ENCODE measurements at places on chromosomes 2 and 18.

- no peak for DNase-seq
Observed at GRCh38 chr18:35062408-35062807, 21.2 kb downstream of the MAPRE2 start.

GRCh38 chr2:38875227-38875575, 533 bp downstream of the DHX57 start:
- DNase-seq: no peak

GRCh38 chr2:238717084-238717483, 130.8 kb upstream of the TWIST2 start:
- DNase-seq: no peak

DNA sequence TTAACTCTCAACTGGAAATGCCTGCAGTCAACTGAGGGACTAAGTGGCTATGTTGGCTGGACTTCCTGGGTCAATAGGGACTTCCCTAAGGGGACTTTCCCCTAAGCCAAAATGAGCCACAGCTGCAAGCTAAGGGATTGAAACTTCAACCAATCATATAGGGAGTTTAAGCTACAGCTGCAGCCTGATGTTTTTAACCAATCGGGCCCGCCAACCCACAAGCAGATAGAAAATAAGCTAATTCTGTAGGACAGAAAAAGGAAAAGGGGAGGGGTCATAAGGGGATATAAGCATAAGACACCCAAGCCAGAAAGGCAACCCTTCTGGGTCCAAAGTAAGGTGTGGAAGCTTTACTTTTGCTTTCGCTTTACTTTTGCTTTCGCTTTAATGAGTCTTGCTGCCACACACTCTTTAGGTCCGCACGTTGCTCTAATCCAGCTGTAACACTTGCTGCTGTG, 927.5 kb downstream of the ERBB4 start:
- peak; percentile 49 for DNase-seq

DNA sequence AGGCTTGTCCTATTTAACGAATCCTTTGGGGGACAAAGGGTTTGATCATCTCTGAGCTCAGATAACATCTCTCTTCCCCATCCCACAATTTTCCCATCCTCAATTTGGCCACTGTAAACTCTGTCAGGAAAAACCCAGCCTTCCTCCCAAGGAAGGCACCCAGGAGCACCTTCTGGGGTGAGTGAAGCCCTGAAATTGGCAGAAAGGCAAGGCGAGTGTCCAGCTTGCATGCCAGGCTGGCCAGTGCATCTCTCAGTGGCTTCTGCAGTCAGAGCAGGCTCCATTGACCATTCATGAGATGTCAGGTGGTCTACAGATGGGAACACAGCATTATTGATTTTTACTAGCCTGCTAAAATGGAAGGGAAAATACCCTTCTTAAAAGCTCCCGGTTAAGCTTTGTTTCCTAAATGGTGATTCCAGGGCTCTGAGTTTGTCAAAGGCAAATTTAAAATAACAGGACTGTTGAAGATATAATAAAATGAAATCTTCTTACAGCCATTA, 83.2 kb upstream of the BOD1L2 start:
- no peak for DNase-seq

- DNase-seq: no peak
Observed at GRCh38 chr18:48203961-48204666, 205.1 kb downstream of the ZBTB7C start.

- DNase-seq: no peak
Observed at GRCh38 chr2:176483901-176484568, 214.8 kb downstream of the MTX2 start.

DNA sequence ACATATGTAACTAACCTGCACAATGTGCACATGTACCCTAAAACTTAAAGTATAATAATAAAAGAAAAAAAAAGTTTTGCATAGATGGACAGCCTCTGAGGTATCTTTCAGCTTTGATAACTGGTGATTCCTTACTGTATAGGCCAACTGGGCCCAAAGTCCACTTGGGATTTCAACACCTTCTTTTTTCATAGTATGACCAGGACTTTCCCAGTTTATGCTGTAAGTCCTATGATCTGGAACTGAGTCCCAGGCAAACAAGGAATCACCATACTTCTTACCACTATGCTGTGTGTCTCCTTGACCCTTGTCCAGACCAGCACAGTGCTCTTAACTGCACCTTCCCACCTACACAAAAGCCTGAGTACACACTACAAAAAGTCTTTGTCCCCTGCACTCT, 205.1 kb upstream of the RBBP8 start:
- no peak for DNase-seq

DNA sequence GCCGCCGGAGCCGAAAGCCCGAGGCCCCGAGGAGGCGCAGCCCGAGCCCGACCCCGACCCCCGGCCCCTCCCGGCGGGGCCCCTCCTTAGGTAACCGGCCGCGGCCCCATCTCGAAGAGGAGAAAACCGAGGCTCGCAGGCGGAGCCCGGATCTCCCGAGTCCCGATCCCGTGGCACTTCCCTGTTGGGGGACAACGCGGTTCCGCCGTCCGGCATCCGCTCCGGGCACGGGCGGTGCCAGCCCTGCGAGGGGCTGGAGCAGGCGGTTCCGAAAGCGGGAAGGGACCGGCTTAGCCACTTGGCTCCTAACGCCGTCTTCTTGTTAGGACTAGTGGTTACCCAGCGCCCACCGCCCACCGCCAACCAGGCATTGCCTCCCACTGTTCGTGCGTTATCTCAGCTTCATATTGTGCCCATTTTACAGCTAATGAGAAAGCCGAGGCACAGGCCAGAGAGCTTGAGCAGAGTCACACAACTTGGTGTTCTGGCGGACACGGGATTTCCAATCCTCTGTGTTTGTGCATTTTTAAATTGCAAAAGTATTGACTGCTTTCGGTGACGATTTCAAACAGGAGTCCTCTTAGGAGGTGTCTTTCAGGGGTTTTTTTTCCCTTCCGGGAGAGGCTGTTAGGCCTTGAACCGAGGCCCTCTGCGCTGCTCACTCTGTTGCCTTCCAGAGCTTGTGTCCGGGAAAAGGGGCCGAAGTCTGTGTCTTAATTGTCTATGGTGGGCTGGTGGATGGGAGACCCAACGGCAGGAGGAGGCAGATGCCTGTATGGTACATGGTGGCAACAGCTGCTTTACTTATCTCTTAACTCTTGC, 562 bp downstream of the CENPA start:
- DNase-seq: peak; percentile 69

GRCh38 chr2:205785507-205786260, 103.4 kb downstream of the NRP2 start:
- peak; percentile 10 for DNase-seq

- no peak for DNase-seq
Observed at GRCh38 chr2:12083081-12083581, 336.7 kb downstream of the LPIN1 start.

- DNase-seq: no peak
Observed at GRCh38 chr2:102092535-102092934, 50.0 kb upstream of the IL1R1 start.

DNA sequence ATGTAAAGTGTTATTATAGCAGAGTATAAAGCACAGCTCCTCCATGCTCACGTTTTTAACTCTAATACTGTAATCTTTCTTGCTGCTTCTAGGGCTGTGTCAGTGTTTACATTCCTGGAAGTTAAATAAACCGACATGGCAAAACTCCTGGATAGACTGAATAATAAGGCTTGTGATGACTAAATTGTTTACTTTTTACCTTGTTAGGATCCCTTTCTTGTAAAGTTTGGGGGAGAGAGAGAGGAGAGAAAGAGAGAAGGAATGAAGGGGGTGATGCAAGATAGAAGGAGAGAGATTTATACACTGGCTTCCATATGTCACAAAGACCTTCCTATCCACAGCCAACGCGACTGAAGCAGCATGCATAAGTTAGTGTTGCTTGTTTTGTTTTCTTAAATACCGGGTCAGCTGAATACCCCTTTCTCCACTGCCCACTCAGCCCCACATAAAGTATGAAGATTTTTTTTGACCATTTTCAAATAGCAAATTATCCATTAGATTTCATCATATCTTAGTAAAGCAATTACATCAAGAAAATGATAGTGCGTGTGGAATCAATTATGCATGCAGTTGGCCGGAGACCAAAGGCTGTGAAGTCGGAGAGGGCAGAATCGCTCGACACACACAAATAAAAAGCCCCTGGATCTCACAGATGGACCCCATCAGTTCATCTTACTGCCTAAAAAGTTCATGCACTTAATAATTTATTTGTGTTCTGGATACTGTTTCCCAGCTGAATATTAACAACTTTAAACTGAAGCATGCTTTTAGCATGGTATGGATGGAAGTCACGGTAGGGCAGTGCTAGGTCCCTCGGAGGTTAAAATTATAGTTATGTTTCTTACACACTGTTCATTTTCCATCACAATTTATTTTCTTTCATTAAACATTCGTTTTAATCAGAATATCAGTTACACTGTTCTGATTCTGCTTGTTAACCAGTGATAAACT, 20.1 kb downstream of the BCL11A start:
- no peak for DNase-seq

DNA sequence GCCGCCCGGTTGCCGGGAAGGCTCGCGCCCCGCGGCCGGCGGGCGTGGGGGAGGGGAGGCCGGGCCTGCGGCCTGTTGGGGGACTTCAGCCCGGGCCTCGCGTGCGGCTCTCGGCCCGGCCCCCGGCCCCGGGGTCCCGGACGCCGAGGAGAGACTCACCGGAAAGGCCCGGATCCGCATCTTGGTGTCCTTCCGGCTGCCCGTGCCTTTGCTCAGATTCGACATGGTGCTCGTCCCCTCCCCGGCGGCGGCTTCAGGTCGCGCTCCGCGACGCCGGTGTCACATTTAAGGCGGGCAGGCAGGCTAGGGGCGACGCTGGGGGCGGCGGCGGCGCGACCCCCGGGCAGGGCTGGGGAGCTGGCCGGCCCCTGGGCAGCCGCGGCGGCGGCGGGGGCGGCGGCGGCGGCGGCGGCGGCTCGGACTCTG, 365 bp downstream of the CUL3 start:
- DNase-seq: peak; percentile 40

- no peak for DNase-seq
Observed at GRCh38 chr2:141528990-141529389, 601.8 kb downstream of the LRP1B start.

- no peak for DNase-seq
Observed at GRCh38 chr2:171763602-171764001, 76.3 kb downstream of the DYNC1I2 start.

DNA sequence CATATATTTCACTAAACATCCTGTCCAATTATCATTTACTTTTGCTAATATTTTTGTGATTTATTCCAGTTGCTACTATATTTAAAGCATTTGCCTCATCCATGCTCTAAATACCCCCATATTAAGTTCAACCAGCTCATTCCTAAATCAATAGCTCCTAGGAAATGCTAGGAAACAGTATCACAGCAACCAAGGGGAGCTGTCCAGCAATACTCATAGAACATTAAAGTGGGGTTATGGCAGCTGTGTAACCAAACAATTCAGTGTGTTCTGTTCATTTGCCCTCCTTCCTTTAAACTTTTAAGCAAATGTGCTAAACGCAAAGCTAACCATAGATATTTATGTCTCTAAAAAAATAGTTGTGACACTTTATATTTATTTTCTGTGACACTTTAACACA, 41.1 kb downstream of the ACVR1C start:
- no peak for DNase-seq

DNA sequence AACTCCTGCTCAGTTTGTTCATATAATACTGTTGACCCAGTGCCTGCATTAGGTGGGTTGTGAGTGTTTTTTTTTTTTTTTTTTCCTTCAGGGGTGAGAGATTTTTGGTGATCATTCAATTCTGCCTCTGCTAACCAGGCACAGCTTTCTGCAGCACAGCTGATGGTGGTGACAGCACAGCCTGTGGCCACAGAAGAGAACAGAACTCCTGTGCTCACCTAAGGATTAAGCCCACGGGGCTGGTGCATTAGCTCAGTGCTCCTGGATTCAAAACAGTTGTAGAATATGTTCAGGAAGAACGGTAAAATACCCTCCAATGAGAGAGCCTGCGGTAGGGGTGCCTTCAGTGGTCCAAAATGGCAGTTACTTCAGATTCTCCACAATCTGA, 42.0 kb downstream of the PKP4 start:
- DNase-seq: no peak

GRCh38 chr2:55283083-55283482, 14.1 kb upstream of the MTIF2 start:
- DNase-seq: no peak

- no peak for DNase-seq
Observed at GRCh38 chr2:36568516-36569246, 29.3 kb downstream of the FEZ2 start.

- DNase-seq: no peak
Observed at GRCh38 chr2:169705927-169706326, 11.7 kb downstream of the PHOSPHO2 start.

GRCh38 chr2:106563195-106563594, 76.0 kb downstream of the CD8B2 start:
- no peak for DNase-seq

DNA sequence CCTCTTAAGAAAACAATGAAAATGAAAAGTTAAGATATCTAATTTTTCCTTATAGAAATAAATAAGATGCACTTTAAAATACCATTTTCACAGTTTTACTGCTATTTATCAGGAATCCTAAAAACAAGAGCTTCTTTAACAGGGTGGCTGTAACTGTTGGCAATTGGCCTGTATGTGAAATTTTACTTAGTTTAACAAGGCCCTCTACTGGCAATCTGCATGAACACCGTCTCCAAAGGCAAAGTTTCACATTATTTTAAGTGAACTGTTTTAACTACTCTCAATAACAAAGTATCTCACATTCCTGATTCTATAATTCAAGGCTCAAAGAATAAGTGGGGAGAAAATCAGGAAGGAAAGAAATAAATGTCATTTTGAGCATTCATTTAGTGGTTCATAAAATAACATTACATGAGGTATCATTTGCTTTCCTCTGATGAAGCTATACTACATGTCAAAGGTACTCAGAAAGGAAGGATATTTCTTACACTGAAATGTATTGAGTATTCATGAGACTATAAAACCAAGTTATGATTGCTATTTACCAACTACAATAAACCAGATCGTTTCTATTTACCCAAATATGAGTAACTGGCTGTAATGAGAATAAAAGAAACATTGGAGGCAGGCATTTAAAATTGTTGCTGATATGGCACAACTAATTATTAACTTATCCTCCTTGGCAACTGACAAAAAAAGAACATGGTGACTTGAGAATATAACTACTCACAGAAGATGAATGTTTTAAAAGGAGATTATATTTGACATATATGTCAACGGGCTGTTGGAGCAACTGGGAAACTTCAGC, 7.0 kb downstream of the NCKAP5 start:
- DNase-seq: peak; percentile 58

- DNase-seq: no peak
Observed at GRCh38 chr2:42297322-42297936, 63.6 kb downstream of the COX7A2L start.

- peak; percentile 35 for DNase-seq
Observed at GRCh38 chr2:109736177-109736827, 57.8 kb upstream of the RGPD5 start.

DNA sequence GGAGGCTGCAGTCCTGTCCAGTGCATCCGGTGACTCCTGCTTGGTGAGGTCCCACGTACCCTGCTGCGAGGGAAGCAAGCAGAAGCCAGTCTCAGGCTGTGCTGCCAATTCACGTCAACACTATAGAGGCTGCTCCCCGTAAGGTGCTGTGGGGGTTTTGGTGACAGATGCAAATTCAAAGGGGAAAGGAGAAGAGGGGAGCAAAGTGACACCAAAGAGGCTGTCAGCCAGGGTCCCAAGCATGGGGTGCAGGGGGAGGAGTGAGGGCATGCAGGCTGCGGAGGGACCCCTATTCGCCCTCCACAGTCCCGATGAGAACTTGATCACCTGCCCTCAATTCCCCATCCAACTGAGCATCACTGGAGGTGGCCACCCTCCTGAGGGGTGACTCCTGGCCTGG, 179.4 kb upstream of the HS6ST1 start:
- no peak for DNase-seq

All from NCI-H345 (cell line).